ENCODE measurements at places on chromosomes 3 and 15.

DNA sequence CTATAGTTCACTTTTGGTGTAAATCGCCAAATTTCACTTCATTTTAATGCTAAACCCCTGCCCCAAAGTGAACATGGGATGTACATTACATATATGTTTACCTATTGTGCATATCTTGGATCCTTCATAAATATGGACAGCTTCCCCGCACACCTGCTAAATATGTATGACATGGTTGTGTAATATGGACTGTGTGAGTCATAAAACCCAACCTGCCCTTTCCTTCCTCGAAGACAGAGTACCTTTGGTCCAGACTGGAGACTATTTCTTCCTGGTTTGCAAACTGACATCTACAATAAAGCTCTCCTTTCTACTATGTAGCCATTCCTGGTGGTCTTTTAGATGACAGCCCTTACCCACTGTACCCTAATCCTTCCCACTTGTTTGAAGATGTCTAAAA lies 12.4 kb downstream of the ACTC1 start:
- DNase-seq = no peak

DNA sequence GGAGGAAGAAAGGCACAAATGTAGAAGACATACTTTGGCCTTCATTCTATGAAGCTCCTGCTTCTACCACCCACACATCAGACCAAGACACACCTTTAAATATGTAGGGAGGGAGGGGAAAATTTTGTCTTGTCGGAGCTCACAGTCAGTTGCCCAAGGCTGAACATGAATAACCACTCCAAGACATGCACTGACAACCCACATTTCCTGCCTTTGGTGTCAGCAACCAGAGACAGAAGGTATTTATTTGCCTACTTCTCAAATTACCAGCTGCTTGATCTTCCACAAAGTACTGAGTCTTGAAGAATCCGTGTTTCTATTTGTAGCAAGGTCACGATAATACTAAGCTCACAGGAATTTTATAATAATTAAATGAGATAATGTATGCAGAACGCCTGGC lies 169.7 kb downstream of the KCNMB2 start:
- DNase-seq = no peak

- no peak for DNase-seq
These were observed 52.4 kb downstream of the TBL1XR1 start for GRCh38 chr3:177144922-177145321.

GRCh38 chr3:69326855-69327300 lies 59.0 kb downstream of the FRMD4B start:
- peak; percentile 64 for DNase-seq

- DNase-seq = no peak
These were observed 313.3 kb downstream of the SATB1 start for GRCh38 chr3:18111796-18112232.

GRCh38 chr15:71344316-71344715 lies 229.0 kb downstream of the THSD4 start:
- DNase-seq = no peak

DNA sequence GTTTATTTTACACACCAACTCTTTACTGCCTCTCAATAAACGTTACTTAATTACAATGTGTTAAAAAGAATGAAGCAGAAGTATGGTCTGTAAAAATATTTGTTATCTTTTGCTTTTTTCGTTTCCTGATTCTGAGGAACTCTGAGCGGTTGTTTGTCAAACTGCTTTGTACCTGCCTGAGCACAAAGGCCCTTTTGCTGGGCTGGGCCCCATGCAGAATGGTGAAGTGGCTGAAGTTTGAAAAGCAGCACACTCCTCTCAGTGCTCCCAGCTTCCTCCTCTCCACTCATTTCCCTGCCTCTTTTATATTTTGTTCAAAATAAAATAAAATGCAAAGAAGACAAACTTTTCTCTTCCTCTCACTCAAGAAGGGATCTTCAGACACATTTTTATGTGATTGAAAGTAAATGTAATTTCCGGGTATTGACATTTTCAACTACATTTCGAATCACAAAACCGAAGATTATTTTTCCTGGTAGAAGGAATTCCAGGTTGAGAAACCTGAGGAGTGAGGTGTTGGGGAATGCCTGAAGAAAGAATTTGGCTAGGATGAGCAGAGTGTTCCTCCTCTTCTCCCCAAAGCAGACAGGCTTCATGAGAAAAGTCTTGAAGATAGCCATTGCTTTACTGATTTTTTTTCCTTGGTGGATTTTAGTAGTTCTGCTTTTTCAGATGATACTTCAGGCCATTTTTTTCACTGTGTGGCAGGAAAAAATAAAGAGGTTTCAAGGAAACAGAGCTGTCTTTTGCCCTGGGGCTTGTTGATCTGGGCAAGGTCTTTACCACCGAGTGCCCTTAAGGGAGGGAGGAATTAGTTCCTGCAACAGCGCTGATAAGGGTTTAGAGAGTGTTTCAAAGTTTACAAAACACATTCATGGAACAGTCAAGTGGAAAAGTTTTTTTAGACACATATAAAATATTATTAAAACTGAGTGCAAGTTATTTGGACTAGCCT lies 229.8 kb downstream of the NFKBIZ start:
- DNase-seq = no peak

GRCh38 chr3:45980819-45981218 lies 14.8 kb downstream of the FYCO1 start:
- DNase-seq = no peak

DNA sequence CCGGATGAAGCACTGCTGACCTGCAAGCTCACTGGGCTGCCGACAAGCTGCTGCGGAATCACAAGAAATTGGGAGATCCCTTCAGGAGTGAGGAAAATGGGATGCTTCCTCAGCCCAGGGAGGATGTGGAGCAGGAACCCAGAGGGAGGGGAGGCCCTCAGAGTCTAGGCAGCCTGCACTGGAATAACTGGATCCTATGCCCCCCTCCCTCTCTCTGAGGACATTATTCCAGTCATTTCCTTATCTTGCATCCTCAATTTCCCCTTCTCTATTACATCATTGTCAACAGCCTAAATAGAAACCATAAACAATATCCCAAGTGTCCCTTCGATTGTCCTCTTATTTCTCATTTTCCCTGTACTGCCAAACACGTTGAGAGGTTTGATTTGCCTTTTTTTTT lies 169.0 kb downstream of the OPA1 start:
- DNase-seq = no peak

GRCh38 chr3:184688251-184688881 lies 23.5 kb downstream of the MAGEF1 start:
- no peak for DNase-seq

DNA sequence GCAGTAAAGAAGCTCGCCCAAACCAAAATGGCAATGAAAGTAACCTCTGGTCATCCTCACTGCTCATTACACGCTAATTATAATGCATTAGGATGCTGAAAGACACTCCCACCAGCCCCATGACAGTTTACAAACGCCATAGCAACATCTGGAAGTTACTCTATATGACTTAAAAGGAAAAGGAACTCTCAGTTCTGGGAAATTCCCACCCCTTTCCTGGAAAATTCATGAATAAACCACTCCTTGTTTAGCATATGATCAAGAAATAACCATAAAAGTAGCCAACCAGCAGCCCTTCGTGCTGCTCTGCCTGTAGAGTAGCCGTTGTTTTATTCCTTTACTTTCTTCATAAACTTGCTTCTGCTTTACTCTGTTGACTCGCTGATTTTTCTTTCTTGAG lies 164.6 kb downstream of the SMAD6 start:
- DNase-seq = no peak

DNA sequence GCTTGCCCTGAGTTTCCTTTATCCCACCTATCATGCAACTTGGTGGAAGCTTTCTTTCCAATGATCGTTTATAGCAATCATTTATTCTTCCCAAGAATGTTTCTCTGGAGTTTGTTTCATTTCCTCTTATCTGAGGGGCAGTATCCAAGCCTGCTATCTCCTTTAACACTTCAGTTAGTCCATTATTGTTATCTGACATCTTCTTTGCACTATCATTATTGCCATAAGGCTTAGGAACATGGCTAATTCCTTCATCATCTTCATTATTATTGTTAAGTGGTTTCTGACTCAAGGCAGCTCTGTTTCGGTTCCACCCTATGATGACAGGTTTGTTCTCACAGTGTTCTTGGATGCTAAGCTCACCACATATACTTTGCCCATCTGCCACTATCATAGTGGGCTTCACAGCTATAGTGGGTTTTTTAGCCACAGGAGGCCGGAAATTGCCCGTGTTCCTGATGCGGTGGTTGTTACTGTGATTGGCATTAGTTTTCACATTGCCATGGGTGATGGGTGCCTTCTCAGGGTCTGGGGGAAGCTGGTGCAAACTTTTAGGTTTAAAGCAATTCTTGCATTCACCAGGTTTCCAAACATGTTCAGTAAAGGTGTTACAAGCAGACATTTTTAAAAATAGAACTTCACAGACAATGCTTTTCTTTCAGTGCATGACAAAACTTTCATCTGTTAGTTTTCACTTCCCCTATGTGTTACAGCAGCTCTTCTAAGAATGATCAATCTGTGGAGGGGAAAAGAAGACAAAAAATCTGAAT lies 110.6 kb upstream of the TSPAN3 start:
- no peak for DNase-seq

GRCh38 chr15:36755341-36756000 lies 176.0 kb downstream of the CDIN1 start:
- no peak for DNase-seq

GRCh38 chr3:37132334-37132733 lies 42.0 kb downstream of the LRRFIP2 start:
- no peak for DNase-seq

GRCh38 chr3:66520724-66521123 lies 19.9 kb upstream of the LRIG1 start:
- DNase-seq = no peak

DNA sequence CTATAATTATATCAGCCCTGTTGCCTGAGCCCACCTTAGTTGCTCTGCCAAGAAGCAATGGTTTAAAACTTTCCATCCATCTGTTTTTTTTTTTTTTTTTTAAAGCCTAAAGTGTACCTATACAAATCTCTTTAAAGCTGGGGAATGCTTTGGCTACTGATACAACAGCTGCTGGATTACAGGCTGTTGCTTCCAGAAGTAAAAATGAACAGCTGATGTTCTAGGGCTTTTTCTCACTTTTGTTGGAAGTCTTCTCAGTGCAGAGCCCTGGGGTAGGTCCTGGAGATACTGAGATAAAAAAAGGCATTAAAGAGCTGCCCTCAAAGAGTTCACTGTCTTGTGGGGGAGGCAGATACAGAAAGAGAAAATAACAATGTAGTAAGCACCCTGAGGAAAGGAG lies 218.1 kb downstream of the NLGN1 start:
- DNase-seq = no peak

DNA sequence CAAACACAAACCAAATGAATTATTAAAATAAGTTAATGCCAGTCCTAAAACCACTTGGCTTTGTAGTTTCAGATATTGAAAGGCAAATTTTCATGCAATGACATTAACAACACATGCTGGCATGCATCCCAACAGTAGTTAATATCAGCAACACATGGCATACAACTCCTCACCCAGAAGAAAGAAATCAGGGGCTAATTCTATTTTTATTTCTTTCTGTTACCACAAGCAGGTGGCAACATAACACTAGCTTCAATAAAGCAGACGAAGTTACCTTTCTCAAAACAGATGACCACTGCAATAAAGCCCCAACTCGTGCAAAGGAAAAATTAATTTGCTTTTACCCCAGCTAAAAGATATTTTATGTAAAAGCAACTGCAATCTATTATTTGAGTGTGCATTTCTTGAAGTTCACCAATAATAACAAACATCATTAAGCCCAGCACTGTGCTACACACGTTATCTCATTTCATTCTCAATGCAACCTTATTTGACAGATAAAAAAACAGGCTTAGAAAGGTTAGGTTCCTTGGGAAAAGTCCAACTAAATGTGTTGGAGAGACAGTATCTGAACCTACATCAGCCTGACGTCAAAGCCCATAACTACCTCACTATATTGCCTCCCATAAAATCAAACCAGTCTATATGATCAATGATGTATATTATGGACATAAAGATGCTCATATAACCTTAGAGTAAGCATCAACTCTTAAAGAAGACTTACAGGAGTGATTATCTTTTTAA lies 2.8 kb downstream of the TOP2B start:
- no peak for DNase-seq

- no peak for DNase-seq
These were observed 30.2 kb downstream of the TTBK2 start for GRCh38 chr15:42890161-42890913.

- DNase-seq = no peak
These were observed 17.1 kb upstream of the MUC13 start for GRCh38 chr3:124951511-124952281.

GRCh38 chr3:39153977-39154279 lies 537 bp upstream of the CSRNP1 start:
- no peak for DNase-seq

DNA sequence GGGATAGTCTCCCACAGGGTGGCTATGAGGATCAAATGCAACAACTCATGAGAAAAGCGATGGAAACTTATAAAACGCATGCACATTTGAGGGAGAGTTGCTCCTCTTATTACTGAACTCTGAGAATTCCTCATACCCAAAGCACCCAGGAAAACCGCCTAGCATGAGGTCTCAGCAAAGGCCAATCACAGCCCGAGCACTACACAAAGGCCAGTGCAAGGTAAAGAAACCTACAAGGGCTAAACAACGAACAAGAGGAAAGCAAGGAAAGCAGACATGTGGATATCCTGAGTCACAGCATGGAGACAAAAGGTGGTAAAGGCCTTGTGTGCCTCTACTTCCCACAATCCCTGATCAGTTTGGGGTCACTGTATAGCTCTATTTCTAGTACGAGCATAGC lies 7.1 kb downstream of the RAB43 start:
- DNase-seq = no peak

DNA sequence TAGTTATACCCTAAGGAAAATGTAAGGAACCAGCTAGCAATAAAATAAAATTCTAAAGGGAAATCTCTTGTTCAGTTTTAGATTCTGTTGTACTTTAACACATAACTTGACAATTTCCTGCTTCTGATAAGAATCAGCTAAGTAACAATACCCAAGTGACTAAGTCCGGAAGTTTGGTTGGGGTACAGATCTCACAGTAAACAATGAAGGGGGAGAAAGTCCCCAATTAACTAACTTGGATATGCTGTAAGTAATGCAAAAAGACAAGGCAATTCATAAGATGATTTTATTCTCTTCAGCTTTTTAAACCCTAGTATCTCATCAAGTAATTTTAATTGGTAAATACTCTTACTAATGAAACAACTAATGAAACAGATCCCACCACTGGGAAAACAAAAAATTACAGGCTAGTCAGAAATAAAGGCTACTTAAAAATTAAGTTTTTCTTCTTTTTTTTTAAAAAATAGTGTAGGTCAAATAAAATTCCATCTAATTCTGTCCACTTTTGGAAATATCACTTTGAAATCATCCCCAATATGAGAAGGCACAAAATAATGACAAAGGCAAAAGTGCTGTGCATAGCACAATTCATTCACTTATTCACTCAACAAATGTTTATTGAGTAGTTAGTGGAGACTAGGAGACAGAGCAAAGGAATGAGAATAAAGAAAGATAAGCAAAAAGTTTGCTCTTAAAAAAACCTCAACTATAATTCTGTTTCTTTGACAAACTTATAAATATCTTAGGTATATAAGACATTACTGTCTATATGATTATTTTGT lies 37.8 kb upstream of the IL20RB start:
- DNase-seq = peak; percentile 19

GRCh38 chr3:150215616-150216015 lies 192.5 kb upstream of the TSC22D2 start:
- DNase-seq = no peak
